ENCODE measurements at places on chromosomes 11 and 22.

DNA sequence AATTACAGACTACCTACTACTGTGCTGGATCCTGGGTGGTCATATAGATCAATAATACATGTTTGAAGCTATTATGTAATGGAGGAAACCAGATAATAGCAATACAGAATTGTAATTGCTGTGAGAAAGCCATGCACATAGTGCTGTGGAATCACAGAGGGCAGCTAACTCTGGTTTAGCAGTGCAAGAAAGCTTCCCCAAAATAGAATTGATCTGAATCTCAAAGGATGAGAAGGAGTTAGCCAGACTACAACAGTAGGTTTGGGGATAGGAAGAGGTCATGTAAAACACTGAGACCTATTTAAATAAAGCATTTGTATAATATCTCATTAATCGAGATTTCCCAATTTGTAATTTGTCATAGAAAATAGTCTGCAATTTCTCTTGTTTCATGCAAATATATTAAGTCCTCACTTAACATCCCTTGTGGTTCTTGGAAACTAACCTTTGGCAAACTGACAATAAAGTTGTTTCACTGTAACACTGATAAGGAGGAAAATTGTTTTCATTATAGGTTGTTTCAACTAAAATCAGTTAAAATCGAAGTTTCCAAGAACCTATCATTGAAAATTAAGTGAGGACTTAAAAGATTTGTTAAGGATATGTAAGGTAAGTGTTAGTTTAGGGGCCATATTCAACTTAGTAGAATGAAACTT lies 7.6 kb downstream of the C11orf58 start:
- no peak for DNase-seq

- no peak for DNase-seq
These were observed 65.4 kb downstream of the MICAL2 start for GRCh38 chr11:12175694-12176241.

- no peak for DNase-seq
These were observed 2.4 kb upstream of the ATP5MG start for GRCh38 chr11:118398791-118399559.

GRCh38 chr11:9951807-9952206 lies 287.9 kb downstream of the SWAP70 start:
- no peak for DNase-seq

- DNase-seq, result no peak
These were observed 98.0 kb upstream of the TRIM77 start for GRCh38 chr11:89612096-89612495.
